ENCODE measurements at places on chromosomes 1 and 21. TPM values are rescaled to one million over a fixed set of nuclear protein-coding genes. Genes with fewer than 3 reads are reported as not detected.

Gene DNALI1
- not detected for total RNA-seq

Gene GPR52
- total RNA-seq: 7.7 TPM

Gene MX2
- 34.4 TPM for total RNA-seq

Gene ZBTB40
- total RNA-seq: 32.5 TPM

Gene NCF2
- 101 TPM for total RNA-seq

Gene NUDT4B
- 1.9 TPM for total RNA-seq

Gene AMY1C
- not detected for total RNA-seq

Gene SPATA1
- total RNA-seq: 4.6 TPM

Gene AIRE
- 0.10 TPM for total RNA-seq

Gene CLDN17
- total RNA-seq: not detected

- no peaks in the 10 kb centered on the region for H3K4me1 ChIP-seq
- no peaks in the 10 kb centered on the region for H3K36me3 ChIP-seq
- H3K27ac ChIP-seq: no peak overlapping the region
- DNase-seq: no peak
Observed at GRCh38 chr1:202680586-202681352, 29.5 kb downstream of the SYT2 start.

GRCh38 chr1:201731592-201731991, 97.4 kb upstream of the IPO9 start:
- no peak for DNase-seq
- peaks cover 19% of the 10 kb centered on the region for H3K27me3 ChIP-seq
- H3K36me3 ChIP-seq: no peaks in the 10 kb centered on the region
- no peak overlapping the region for H3K27ac ChIP-seq
- H3K4me3 ChIP-seq: no peak overlapping the region

DNA sequence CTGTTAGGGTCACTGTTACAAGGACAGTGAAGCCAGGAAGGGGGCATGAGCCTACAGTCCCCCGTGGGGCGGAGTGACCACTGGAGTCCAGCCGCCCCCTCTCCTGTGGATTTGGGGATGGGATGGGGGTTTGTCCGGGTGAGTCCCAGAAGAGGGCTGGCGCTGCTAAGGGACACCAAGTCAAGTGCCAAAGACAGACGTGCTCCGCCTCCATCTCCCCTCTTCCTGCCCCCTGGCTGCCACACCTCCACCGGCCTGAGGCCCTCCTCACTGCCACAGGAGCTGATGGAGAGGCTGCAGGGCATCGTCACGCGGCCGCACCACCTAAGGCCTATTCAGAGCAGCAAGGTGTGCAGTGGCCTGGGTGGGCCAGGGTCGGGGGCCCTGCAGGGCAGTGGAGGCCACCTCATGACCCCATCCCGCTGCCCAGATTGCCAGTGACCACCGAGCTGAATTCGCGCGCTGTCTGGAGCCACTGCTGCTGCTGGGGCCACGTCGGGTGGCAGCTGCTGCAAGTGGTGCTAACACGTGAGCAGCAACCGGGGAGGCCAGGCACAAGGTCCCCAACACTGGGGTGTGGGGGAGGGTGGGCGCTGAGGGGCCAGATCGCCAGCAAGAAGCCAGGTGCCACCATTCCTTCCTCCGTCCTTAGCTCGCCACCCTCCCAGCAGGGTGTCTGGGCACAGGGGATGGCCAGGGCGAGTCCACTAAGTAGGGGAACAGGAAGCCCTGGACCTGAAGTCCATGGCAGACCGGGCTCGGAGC, 4.9 kb downstream of the RNF207 start:
- H3K27me3 ChIP-seq: peaks cover 29% of the 10 kb centered on the region
- H3K36me3 ChIP-seq: no peaks in the 10 kb centered on the region
- no peak overlapping the region for H3K27ac ChIP-seq
- H3K4me3 ChIP-seq: no peak overlapping the region
- peaks cover 31% of the 10 kb centered on the region for H3K4me1 ChIP-seq
- no peak for DNase-seq

- no peak overlapping the region for H3K4me3 ChIP-seq
- H3K4me1 ChIP-seq: no peaks in the 10 kb centered on the region
- H3K27me3 ChIP-seq: no peaks in the 10 kb centered on the region
- no peaks in the 10 kb centered on the region for H3K36me3 ChIP-seq
Observed at GRCh38 chr21:38171723-38172344, 85.0 kb upstream of the KCNJ15 start.

DNA sequence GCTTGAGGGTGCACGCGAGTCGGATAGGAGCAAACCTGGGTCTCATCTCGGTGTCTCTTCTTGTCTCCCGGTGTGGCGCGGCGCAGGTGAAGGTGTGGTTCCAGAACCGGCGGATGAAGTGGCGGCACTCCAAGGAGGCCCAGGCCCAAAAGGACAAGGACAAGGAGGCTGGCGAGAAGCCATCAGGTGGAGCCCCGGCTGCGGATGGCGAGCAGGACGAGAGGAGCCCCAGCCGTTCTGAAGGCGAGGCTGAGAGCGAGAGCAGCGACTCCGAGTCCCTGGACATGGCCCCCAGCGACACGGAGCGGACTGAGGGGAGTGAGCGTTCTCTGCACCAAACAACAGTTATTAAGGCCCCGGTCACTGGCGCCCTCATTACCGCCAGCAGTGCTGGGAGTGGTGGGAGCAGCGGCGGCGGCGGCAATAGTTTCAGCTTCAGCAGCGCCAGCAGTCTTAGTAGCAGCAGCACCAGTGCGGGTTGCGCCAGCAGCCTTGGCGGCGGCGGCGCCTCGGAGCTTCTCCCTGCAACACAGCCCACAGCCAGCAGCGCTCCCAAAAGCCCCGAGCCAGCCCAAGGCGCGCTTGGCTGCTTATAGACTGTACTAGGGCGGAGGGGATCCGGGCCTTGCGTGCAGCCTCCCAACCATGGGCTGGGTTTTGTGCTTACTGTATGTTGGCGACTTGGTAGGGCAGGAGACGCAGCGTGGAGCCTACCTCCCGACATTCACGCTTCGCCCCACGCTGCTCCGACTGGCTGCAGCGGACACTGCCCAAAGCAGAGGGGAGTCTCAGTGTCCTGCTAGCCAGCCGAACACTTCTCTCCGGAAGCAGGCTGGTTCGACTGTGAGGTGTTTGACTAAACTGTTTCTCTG, 5.1 kb downstream of the HLX start:
- H3K36me3 ChIP-seq: peaks cover 33% of the 10 kb centered on the region
- H3K4me3 ChIP-seq: no peak overlapping the region
- peaks cover 26% of the 10 kb centered on the region for H3K27me3 ChIP-seq
- H3K27ac ChIP-seq: no peak overlapping the region
- H3K4me1 ChIP-seq: peaks cover 31% of the 10 kb centered on the region

DNA sequence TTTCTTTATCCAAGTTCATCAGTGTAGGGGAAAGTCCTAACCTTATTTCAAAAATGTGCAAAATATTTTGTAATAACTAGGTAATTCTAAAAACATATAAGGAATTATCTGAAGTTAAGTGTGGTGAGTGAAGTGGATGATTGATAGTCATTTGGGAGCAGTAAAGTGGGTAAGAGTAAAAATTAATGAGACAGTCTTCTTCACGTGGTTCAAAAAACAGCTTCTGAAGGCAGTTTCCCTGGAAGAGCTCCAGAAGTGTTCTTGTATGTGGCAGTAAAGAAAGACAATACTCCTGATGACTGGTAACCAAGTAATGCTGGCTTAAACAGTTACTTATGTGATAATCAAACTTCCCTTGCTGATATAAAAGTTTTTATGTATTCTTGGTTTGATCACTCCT, 50.3 kb downstream of the LEPR start:
- DNase-seq: no peak
- H3K27me3 ChIP-seq: peaks cover 3% of the 10 kb centered on the region
- no peak overlapping the region for H3K27ac ChIP-seq
- no peaks in the 10 kb centered on the region for H3K36me3 ChIP-seq

GRCh38 chr1:108808438-108808837, 48.5 kb downstream of the AKNAD1 start:
- peaks cover 54% of the 10 kb centered on the region for H3K36me3 ChIP-seq
- no peak for DNase-seq
- H3K4me1 ChIP-seq: no peaks in the 10 kb centered on the region
- no peaks in the 10 kb centered on the region for H3K27me3 ChIP-seq
- no peak overlapping the region for H3K4me3 ChIP-seq
- H3K27ac ChIP-seq: no peak overlapping the region

DNA sequence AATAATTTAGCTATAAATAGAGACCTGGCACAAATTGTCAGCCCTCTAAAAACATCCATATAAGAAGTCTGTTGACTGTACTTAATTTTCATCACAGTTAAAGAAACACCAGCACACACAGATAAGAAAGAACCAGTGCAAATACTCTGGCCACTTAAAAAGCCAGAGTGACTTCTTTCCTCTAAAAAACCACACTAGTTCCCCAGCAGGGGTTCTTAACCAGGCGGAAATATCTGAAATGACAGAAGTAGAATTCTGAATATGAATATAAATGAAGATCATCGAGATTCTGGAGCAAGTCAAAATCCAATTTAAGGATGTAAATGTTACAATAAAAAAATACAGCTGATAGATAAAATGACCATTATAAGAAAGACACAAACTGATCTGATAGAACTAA, 870.6 kb upstream of the ADGRL4 start:
- no peak overlapping the region for H3K27ac ChIP-seq
- no peak for DNase-seq
- H3K4me1 ChIP-seq: no peaks in the 10 kb centered on the region
- H3K4me3 ChIP-seq: no peak overlapping the region
- no peaks in the 10 kb centered on the region for H3K36me3 ChIP-seq

GRCh38 chr1:157104598-157105293, 5.1 kb upstream of the ETV3L start:
- H3K4me3 ChIP-seq: no peak overlapping the region
- H3K36me3 ChIP-seq: no peaks in the 10 kb centered on the region
- H3K27me3 ChIP-seq: peaks cover 29% of the 10 kb centered on the region
- no peak for DNase-seq
- peaks cover 26% of the 10 kb centered on the region for H3K4me1 ChIP-seq

GRCh38 chr1:197908716-197909220, 6.3 kb downstream of the C1orf53 start:
- H3K27ac ChIP-seq: no peak overlapping the region
- peak; percentile 14 for DNase-seq
- no peak overlapping the region for H3K4me3 ChIP-seq

- no peak overlapping the region for H3K27ac ChIP-seq
- no peak overlapping the region for H3K4me3 ChIP-seq
- no peaks in the 10 kb centered on the region for H3K36me3 ChIP-seq
- H3K4me1 ChIP-seq: peaks cover 5% of the 10 kb centered on the region
Observed at GRCh38 chr1:229769809-229770208, 143.8 kb downstream of the URB2 start.

DNA sequence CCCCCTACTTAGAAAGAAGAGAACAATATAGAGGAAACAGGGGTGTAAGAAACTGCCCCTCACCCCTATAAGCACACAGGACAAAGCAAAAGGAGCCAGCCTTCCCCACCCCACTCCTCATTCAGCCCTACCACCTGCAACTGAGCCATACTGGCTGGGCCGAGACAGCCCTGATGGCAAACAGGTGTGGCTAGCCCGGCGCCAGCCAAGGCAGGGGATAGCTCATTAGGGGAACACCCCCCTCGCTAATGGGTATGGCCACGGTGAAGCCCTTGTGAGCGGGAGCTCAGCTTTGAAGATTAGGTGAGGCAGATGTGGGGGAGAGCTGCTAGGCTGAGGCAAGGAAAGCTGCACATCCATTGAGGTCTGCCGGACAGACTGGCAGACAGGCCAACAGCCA, 65.5 kb downstream of the ERI3 start:
- H3K36me3 ChIP-seq: peaks cover 63% of the 10 kb centered on the region
- no peak overlapping the region for H3K27ac ChIP-seq
- no peak for DNase-seq
- H3K4me3 ChIP-seq: no peak overlapping the region

- H3K36me3 ChIP-seq: no peaks in the 10 kb centered on the region
- no peaks in the 10 kb centered on the region for H3K4me1 ChIP-seq
- H3K27me3 ChIP-seq: peaks cover 31% of the 10 kb centered on the region
- DNase-seq: no peak
Observed at GRCh38 chr1:110565565-110565964, 40.6 kb downstream of the KCNA2 start.

DNA sequence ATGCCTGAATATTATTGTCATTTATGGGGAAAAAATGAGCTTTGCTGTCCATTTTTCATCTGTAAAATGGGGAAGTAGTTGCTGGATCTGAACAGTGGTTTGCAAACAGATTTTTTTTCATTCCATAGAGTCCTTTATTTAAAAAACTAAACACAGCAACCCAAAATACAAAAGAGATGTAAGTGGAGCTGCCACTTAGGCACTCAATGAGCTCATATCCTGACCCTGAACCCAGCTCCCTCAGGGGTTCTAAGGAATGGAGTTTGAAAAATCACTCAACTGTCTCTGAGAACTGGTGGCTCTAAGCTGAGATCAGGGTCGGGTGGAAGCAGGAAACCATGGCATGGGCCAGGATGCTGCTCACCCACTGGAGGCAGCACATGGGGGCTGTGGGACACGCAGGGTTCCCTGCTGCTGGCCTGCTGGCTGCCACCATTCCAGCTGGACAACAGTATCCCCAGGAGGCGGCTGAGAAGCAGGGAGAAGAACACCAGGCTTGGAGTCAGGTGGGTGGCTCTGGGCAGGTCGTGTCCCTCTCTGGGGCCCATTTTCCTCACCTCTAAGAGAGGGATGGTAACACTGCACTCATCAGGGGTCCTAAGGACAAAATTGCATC, 9.6 kb upstream of the ECE1 start:
- no peak for DNase-seq
- H3K27ac ChIP-seq: peak overlapping the region; percentile 80
- H3K4me1 ChIP-seq: peaks cover 84% of the 10 kb centered on the region
- H3K4me3 ChIP-seq: no peak overlapping the region

- H3K36me3 ChIP-seq: no peaks in the 10 kb centered on the region
- no peak overlapping the region for H3K4me3 ChIP-seq
- H3K27me3 ChIP-seq: no peaks in the 10 kb centered on the region
- DNase-seq: no peak
- peaks cover 7% of the 10 kb centered on the region for H3K4me1 ChIP-seq
Observed at GRCh38 chr1:98766255-98766654, 104.7 kb downstream of the SNX7 start.

DNA sequence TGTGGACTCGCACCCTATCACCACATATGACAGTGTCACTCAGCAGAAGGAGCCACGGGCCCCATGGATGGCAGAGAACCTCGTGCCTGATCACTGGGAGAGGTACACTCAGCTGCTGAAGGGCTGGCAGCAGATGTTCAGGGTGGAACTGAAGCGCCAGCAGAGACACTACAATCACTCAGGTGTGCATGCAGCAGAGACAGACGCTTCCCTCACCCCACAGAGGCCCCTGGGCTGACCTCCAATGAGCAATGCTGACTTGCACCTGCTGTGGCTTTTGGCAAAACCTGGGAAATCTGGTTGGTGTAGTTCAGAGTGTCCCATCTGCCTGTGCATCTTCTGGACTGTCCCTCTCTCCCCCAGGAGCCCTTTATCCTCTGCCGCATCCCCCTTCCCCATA, 51.9 kb downstream of the KIAA1614 start:
- no peak for DNase-seq
- no peak overlapping the region for H3K27ac ChIP-seq
- H3K27me3 ChIP-seq: no peaks in the 10 kb centered on the region
- H3K4me1 ChIP-seq: peaks cover 6% of the 10 kb centered on the region
